ENCODE measurements at places on chromosomes 16 and 17. TPM values are rescaled to one million over a fixed set of nuclear protein-coding genes. Genes with fewer than 3 reads are reported as not detected.

DNA sequence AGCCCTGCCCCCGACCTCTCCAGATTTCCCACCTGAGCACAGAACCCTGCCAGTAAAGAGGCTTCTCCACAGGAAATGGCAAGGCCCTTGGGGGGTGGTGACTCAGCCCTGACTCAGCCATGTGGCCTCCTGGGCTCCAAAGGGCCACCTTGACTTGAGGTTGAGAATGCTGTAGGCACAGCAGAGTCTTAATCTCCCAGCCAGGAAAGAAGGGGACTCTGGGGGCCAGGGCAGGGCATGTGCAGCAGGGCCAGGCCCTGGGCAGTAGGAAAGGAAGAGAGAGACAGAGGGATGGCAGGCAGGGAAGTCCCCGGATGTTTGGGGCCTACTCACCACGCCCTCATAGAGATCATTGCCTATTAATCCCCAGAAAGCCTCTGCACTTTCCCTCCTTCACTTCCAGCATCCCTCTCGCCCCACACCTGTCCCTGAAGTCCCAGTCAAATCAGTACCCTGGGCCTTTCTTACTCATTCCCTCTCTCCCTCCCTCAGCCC is 4.8 kb upstream of the ITGA3 start:
- H3K27me3 ChIP-seq, result peaks cover 15% of the 10 kb centered on the region
- H3K4me3 ChIP-seq, result no peak overlapping the region
- H3K27ac ChIP-seq, result peak overlapping the region; percentile 86
- H3K36me3 ChIP-seq, result no peaks in the 10 kb centered on the region

GRCh38 chr16:67865318-67865717 is 7.5 kb upstream of the EDC4 start:
- no peaks in the 10 kb centered on the region for H3K27me3 ChIP-seq
- H3K4me3 ChIP-seq, result no peak overlapping the region
- no peak overlapping the region for H3K27ac ChIP-seq

DNA sequence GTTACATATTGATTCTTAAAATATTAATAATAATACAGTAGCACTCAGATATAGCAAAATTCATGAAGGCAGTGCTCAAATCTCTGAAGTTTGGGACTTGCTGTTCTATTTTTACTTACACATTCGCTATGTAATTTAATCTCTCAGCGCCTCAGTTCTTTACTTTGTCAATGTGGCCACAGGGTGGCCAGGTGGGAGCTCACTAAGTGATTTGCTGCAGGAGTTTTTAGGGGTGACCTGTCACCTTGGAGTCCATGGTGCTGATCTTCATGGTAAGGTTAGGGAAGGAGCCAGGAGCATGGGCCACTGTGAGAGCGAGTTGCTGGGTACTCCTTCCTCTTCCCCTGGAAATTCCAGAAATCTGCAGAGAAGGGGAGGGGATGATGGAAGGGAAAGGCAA is 28.1 kb downstream of the VWA3A start:
- H3K27ac ChIP-seq, result no peak overlapping the region
- H3K4me1 ChIP-seq, result no peaks in the 10 kb centered on the region
- H3K36me3 ChIP-seq, result no peaks in the 10 kb centered on the region
- H3K27me3 ChIP-seq, result no peaks in the 10 kb centered on the region
- H3K4me3 ChIP-seq, result no peak overlapping the region
- no peak for DNase-seq

DNA sequence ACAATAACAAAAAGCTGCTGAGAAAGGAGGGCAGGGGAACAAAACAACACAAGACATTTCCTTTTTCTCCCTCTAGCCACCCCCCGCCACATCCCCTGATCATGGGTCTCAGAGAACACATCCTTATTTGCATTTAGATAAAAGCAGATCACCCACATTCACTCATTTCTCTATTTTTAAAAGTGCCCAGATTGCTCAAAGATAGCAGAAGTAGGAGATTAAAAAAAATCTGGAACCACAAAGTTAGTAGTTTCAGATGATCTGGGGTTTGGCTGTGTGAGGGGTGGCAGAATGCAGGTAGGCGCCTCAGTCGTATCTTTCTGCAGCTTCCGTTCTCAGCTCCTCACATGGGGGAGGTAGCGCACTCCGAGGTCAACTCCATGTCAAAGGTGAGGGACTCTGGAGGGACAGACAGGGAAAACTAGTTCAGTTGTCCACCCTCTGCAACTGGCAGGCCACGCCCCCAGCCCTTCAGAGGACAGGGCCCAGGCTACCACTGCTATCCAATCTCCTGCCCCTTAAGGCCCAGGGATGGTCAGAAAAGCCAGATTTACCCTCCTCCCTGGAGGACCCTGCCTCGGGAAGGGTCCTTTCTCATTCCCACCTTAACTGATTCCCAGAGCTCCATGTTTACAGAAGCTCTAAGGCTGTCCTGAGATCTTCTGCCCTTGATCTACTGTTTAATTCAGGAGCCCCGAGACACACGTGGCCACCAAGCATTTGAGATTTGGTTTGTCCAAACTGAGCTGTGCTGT is 27.3 kb downstream of the STAT5A start:
- no peaks in the 10 kb centered on the region for H3K27me3 ChIP-seq
- peaks cover 64% of the 10 kb centered on the region for H3K36me3 ChIP-seq
- peak overlapping the region; percentile 77 for H3K27ac ChIP-seq
- no peak overlapping the region for H3K4me3 ChIP-seq
- DNase-seq, result no peak

- no peaks in the 10 kb centered on the region for H3K4me1 ChIP-seq
- no peak overlapping the region for H3K4me3 ChIP-seq
- H3K27me3 ChIP-seq, result no peaks in the 10 kb centered on the region
- H3K36me3 ChIP-seq, result no peaks in the 10 kb centered on the region
- H3K27ac ChIP-seq, result no peak overlapping the region
- DNase-seq, result no peak
Measured at GRCh38 chr16:64841071-64841470, 280.8 kb downstream of the CDH11 start.

DNA sequence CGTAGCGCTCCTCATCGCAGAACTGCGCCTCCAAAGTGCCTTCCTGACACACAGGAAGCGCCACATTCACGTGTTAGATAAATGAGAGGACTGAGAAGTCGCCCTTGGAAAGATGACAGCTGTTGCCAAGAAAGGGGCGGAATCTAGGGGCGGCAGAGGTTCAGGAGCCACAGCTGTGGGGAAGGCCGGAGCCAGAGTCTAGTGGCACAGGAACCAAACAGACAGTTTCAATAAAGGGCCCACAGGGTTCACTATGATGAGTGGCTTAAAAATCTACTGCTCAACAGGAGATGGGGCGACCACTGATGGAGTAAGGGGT is 4.7 kb downstream of the FLCN start:
- no peak overlapping the region for H3K4me3 ChIP-seq
- DNase-seq, result no peak
- peaks cover 14% of the 10 kb centered on the region for H3K4me1 ChIP-seq
- peaks cover 1% of the 10 kb centered on the region for H3K36me3 ChIP-seq
- H3K27me3 ChIP-seq, result no peaks in the 10 kb centered on the region

The KRT20 gene
- total RNA-seq, result not detected

The CD300LB gene
- total RNA-seq, result not detected

The KRT33A gene
- total RNA-seq, result not detected

The SLC9A5 gene
- 5.8 TPM for total RNA-seq

The DHX58 gene
- total RNA-seq, result 24.9 TPM

The PPP1R1B gene
- not detected for total RNA-seq

The BCO1 gene
- total RNA-seq, result not detected

Measured in activated naive CD8-positive, alpha-beta T cell treated with anti-CD3 and anti-CD28 coated beads for 36 hours (primary cell).